Right renal cortex interstitium (tissue), 3 donors: ENCODE measurements at places on chromosomes 4 and X.

- no peak for DNase-seq
Observed at GRCh38 chr4:2036866-2037265, 22.3 kb upstream of the NAT8L start.

DNA sequence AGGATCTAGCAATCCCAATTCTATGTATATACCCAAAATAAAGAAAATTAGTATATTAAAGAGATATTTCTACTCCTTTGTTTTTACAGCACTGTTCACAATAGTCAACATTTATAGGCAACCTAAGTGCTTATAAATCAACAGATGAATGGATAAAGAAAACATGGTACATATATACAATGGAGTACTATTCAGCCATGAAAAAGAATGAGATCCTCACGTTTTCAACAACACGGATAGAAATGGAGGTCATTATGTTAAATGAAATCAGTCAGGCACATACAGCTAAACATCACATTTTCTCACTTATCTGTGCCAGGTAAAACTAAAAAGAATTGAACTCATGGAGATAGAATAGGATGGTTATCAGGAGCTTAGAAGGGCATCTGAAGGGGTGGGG is 45.6 kb upstream of the PABPC5 start:
- no peak for DNase-seq

DNA sequence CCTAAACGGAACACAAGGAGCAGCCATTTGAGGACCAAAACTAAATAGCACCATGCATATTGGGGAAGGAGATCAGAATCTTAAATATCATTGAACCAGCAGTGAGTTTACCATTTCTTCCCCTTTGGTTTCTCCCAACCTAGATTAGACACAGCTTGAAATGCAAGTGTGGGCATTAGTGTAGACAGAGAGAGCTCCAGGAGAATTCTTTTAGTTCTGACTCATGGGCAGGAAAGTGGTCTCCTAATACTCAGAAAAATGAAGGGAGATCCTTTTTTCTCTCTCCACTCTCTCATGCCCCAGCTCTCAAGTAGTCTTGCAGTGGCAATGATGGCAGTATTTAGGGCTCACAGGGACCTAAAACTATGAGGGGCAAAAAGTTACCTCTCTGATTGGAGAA is 567.9 kb downstream of the INPP4B start:
- no peak for DNase-seq

GRCh38 chr4:66091786-66092185 is 421.5 kb upstream of the EPHA5 start:
- DNase-seq, result no peak

DNA sequence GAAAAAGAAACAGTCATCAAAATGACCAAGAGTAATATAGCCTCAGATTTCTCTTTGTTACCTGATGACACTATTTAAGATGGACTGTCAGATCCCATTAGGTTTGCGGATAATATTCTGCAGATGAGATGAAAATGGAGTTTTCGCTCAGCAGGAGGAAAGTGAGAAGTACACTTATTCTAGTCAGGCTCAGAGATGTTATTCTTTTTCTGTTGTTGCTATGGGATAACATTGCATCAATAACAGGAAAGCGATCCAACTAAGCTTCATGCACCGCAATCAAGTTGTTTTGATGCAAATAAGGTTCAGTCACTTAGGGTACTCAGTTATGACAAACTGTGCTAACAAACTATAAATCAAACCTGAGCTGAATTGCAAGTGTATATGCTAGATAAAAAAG is 415.0 kb downstream of the CCSER1 start:
- DNase-seq, result no peak

GRCh38 chrX:53031380-53031779 is 17.2 kb upstream of the GPR173 start:
- no peak for DNase-seq

DNA sequence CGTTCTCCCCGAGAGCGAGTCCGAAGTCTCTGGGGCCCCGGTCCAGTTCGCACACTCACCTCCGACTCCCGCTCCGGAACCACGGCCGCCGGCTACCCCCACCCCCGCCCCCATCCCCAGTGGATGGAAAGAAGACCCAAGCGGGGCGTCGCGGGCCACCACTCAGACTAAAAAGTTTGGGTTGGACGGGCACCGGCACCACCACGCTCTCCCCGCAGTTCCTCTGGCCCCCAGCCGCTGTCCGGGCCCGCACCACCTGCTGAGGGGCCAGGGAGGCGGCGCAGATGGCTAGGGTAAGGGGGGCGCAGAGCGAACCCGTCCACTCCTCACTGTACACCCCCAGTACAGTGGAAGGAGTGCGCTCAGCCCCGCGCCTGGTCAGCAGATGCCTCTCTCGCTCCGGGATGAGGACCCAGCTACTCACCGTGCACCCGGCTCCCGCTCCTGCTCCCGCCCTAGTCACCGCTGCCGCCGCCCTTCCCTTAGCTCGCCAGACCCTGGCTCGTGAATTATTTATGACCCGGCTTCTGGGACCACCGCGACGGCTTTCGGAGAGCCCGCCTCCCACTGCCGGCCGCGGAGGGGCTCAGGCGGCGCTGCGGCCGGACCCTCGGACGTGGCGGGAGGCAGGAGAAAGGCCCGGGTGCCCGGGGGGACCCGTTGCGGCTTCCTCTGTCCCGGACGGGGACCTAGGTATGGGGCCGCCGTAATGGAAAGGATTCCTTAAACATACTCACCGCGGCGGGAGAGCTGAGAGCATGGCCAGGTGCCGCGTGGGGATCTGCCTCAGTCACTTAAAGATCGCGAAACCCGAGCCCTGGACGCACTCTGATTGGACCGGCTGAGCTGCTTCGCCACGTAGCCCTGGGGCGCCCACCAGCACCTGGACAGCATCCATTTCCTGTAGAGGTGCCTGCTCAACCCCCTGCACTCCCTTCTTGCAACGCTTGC is at the start of gene PROM1:
Gene PROM1, minus strand, starts transcription at position 783 of the 951 bp plus-strand sequence. CDS start 8,117 bp downstream, outside the sequence.
- DNase-seq, result no peak

DNA sequence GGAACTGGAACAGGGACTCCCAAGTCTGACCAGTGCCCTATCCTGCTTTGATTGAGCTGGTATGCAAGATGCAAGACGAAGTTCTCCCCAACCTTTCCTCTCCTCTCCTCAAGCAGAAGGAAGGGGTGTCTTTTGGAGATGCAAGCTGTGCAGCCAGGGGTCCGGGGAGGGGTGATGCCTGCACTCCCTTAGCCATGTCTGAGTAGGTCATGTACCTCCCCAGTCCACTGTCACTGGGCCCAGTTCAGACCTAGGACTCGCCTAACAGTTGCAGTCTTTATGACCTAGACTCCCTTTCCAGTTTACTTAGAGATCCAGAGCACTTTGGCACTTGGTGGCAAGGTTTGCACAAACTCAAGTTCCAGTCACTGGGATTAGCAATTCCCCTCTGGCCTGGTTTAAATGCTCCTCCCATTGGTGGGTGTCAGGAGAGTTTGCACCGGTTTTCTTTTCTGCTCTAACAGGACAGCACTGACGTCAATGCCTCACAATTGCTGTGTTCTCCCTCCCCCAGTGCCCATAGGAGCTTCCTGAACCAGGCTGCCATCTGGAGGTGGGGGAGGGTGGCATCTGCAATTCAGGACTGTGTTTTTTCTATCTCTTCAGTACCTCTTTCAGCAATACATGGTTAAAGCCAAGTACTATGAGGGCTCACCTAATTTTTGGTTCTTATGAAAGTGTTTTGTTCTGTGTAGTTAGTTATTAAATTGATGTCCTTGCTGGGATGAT is 782.2 kb downstream of the ARAP2 start:
- no peak for DNase-seq

DNA sequence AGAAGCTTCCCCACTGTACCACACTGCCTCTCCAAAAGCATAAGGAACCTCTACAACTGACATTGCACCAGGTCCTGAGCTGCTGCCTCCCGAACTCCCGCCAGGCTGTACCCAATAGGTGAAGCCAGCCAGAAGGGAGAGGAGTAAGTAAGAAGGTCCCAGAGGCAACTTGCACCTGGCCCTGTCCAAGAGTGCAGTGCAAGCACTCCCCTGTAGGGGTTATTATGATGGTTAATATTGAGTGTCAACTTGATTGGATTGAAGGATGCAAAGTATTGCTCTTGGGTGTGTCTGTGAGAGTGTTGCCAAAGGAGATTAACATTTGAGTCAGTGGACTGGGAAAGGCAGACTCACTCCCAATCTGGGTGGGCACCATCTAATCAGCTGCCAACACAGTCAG is 879.3 kb upstream of the SLIT2 start:
- no peak for DNase-seq

DNA sequence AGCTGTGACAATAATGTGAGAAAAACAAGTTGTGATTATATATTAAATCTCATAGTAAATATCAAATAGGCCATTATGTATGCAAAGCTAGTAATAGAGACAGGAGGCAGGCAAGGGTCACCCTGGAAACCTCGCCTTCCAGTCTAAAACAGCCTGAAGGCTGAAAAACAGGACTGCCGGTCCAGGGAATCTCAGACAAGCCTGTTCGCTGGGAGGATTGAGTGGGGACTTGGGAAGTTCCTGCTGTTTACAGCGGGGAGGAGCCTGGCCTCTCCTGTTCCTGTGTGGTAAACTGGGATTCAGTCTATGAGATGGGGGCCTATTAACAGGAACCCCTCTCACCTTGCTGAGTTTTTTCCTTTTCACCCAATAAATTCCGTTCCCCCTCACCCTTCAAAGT is 2317.3 kb downstream of the PCDH7 start:
- DNase-seq, result no peak

DNA sequence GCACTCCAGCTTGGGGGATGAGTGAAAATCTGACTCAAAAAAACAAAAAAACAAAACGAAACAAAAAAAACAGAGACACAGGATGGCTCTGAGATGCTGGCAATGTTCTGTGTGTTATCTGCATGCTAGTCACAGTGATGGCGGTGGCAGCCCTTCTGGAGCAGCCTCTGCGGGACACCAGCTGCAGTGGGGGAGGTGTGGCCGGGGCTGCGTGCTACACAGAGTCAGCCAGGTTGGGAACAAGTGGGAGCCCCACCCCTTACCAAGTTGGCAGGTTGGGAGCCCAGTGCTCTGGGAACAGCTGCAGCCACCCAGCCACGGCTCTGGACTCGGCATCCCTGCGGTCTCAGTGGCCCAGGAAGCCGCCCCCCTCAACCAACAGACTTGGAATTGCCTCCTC is 206.5 kb upstream of the ZFP42 start:
- DNase-seq, result no peak

DNA sequence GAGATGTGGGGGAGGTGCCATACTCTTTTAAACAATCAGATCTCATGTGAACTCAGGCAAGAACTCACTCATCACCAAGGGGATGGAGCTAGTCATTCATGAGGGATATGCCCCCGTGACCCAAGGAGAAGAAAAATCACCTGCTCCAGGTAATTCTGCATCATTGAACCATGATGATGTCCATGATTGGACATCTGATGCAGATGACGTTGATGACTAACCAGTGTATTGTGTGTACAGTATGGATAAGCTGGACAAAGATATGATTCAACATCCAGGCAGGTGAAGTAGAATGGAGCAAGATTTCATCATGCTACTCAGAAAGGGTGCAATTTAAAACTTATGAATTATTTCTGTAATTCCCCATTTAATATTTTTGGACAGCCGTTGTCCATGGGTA is 286.4 kb upstream of the SMIM31 start:
- DNase-seq, result no peak

DNA sequence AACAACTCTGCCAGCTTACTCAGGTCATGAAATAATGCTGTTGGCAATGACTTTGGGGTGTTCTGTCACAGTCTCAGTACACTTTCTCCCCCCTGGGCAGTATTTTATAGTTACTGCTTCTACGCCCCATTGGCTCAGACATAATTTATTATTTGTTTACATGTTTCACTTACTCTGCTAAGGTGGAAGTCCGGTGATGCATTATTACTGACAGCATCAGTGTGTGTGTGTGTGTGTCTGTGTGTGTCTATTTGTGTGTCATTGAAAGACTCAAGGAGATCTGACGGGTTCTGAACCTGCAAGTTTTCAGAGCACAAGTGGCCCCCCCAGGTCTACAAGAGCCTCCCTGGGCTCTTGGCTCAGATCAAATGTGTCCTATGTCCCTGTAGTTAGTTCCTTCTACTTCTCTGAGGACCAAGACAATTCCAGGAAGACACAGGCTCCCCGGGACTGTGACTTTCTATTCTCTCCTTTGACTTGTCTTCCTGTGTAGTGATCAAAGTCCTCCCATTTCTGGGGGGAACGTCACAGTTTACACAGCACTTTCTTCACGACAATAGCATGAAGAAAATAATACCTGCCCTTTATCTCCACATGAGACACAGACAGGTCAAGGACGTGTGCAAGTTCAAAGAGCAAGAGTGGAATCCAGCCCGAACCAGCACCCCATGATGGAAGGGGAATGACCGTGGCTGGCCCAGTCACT is 283.7 kb upstream of the GATB start:
- no peak for DNase-seq

GRCh38 chr4:144280688-144281087 is 140.2 kb upstream of the GYPA start:
- no peak for DNase-seq

DNA sequence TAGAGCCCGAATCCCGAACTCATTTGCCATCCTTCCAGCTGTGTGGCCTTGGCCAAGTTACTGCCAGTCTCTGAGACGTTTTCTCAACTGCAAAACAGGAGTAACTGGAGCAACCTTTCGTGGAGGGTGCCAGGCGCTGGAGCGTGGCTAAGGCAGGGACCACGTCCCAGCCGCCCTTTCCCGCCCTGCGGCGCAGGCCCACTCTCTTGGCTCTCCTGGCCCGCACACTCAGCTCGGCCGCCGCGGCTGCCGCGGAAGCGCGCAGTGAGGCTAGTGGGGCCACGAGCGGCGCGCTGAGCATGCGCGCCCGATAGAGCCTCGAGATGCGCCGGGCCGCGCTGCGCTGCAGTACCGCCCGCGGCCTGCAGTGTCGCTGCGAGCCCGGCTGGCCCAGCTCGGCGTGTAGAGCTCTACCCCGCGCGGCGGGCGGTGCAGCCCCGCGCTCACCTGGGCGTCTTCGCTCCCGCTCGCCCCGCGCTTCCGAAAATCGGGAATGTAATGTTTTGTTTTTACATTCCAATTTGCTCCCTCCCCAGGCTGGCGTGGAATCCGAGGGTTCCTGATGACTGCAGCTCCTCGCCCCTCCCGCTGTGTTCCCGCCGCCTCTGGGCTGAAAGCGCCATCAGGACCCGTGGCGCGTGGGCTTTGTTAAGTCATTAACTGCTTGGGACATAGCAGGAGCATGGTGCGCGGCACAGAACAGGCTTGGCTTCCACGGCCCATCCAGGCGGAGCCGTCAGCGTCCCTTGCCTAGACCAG is 4.0 kb upstream of the ZNF518B start:
- peak; percentile 64 for DNase-seq

DNA sequence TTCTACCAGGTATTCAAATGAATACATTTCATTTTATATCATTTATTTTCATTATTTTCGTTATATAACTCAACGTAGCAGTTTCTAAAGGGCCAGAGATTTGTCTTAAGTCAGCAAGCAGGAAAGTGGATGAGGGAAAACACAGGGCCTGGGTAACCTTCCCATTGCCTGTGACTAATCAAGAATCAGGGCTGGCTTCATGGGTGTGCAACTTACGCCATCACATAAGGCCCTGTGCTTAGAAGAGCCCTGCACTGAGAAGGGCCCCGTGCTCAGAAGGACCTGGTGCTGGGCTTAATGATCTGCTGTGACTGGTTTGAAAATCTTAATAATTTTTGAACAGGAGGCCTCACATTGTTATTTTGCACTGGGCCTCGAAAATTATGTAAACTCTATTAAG is 65.4 kb upstream of the FAM9C start:
- DNase-seq, result no peak
